ENCODE measurements at places on chromosomes 16 and 17.
A peak's percentile ranks its signal among the peaks of the same experiment; 100 is the strongest.

DNA sequence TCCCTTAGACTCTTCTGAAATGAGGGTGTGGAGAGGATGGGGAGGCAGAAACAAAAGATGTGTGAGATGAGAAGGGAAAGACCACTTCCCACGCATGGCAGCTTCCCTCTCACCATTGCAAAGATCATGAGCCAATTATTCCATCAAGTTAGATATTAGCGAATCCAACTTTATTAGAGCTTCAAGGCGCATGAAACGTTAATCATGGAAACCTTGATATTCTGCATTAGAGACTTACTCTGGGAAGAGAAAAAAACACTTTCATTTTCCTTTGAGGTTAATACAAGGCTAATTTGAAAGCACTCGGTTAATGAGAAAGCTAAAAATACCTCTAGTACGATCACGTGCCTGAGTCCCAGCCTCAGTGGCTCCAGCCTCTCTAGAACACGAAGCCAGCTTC is 220.6 kb upstream of the RPL38 start:
- DNase-seq: no peak

DNA sequence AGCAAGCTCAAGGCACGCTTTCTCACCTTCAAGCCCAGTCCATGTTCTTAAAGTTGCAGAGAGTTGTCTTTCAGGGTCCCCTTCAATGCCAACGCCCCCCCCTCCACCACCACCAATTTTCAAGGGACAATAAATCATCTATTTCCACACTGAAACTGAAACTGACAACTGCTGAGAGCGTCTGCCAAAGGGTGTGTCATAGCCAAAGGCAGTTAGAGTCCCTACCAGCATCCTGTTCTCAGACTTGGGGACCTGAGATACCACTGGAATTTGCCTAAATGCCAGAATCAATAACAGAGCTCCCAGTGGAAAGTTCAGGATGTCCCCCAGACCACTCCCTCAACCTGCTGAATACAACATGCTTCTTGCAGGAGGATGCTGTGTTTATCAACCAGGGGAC is 133.2 kb upstream of the SOX9 start:
- no peak for DNase-seq

DNA sequence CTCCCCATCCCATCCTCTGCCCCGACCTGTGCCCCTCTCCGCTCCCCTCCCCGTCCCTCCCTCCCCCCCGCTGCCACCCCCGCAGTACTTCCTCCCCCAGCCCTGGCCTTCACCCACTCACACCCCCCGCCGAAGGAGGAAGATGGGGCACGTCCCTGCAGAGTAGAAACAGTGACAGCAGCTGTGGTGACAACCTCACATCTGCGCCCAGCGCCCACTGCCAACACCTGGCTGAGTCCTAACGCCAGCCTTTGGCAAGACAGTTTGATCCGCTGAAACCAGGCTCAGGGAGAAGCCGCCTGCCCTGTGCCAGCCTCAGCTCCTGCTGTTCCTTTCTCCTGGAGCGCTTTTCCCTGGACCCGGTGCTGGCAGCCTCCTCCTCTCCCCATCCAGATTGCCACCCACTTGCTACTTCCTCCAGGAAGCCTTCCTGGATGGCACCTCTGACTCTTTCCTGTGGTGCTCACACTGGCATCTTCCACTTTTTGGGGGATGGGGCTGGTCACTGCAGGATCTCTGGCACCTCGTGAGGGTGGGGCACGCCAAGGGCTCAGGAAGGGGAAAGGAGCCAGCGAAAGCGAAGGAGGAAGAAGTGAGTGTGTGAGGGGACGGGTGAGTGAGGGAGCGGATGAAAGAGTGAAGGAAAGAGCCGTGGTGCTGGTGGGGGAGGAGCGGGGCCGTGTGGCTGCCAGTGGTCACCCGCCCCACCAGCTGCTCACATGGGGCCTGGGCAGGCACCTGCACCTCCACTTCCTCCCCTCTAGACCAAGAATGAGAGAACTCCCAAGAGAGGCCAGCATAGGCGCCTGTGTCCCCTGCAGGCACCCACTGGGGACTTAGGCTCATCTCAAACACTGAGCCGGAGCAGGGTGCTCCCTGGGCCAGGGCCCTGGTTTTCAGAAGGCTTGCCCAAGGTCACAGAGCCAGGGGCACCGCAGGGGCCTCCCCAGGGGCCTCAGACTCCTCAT is 27.0 kb downstream of the ZFPM1 start:
- DNase-seq: no peak

- no peak for DNase-seq
Measured at GRCh38 chr16:85565801-85566526, 47.2 kb upstream of the GSE1 start.

- DNase-seq: no peak
Measured at GRCh38 chr16:74451951-74452758, 30.9 kb upstream of the CLEC18B start.

- DNase-seq: no peak
Measured at GRCh38 chr17:902463-902862, 77.1 kb downstream of the NXN start.

DNA sequence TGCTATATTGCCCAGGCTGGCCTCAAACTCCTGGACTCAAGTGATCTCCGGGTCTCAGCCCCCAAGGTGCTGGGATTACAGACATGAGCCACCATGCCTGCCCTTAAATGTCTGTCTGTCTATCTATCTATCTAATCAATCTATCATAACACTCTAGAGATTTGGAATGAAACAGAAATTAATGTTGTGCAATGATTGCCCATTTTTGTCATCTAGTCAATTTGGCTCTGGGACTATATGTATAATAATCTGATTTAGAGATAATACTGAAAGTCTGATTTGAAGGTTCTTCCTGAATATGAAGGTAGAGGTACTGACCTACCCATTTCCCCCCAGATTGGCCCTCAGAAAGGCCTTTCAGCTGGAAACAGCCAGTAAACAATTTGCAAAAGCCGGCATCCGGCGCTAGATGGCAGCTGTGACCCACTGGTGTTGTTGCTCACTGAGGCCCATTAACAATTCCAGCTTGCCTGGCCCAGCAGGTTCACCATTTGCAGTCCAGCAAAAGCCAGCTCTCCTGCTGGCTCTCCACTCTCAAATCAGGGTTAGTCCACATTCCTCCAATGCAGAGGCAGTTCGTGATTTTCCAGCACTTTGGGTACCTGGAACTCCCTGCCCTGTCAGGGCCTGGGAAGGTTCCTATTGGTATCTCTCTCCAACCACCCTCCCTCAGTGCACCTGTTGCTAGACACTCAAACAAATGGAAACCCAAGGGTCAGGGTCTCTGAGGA is 22.9 kb upstream of the C16orf87 start:
- peak; percentile 75 for DNase-seq

DNA sequence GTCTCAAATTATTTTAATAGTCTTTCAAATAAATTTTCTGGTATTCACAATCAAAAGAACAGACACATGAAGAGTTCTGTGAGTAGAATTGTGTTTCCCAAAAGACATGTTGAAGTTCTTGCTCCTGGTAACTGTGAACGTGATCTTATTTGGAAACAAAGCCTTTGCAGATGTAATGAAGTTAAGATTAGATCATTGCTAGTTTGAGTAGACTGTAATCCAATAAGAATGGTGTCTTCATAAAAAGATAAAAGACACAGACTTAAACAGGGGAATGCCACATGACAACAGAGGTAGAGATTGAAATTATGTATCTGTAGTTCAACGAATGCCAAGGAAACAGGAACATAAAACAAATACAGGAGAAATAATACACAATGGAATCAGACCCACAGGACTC is 357.4 kb upstream of the CA10 start:
- no peak for DNase-seq

- no peak for DNase-seq
Measured at GRCh38 chr16:84800158-84800978, 19.4 kb upstream of the CRISPLD2 start.

DNA sequence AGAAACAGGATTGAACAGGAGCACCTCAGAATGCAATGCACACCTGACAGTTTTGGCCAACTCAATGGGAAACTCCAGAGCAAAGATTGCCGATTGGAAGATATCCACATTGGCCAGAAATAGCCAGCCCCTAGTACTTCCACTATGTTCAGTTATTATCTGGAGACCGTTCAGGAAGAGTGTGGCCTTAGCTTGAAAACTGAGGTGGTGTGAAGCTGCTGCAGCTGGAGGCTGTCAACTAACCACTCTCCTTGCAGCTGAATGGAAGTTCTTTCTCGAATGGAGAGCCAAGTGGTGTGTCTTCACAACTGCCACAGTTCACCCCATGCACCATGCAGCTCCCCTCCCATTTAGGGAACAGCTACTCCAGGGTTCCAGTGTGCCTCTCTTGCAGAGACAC is 61.9 kb upstream of the DHX40 start:
- no peak for DNase-seq

- DNase-seq: no peak
Measured at GRCh38 chr17:60720763-60721531, 43.3 kb downstream of the BCAS3 start.

DNA sequence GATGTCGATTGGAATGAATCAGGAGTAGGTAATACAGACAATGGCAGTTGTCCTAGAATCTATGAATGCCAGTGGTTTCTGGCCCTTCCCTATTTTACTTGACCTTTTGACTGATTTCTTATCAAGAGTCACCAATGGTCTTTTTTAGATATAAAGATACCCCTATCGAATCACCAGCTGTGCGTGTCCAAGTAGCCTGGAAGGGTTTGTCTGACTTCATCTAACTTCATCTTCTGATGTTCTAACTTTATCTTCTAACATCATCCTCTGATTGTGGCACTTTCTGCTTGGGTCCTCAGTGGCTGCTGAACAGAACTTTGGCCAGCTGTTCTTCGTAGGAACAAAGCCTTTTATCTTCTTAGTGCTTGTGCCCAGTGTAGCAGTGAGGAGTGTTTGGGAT is 129.7 kb downstream of the MSI2 start:
- DNase-seq: no peak

DNA sequence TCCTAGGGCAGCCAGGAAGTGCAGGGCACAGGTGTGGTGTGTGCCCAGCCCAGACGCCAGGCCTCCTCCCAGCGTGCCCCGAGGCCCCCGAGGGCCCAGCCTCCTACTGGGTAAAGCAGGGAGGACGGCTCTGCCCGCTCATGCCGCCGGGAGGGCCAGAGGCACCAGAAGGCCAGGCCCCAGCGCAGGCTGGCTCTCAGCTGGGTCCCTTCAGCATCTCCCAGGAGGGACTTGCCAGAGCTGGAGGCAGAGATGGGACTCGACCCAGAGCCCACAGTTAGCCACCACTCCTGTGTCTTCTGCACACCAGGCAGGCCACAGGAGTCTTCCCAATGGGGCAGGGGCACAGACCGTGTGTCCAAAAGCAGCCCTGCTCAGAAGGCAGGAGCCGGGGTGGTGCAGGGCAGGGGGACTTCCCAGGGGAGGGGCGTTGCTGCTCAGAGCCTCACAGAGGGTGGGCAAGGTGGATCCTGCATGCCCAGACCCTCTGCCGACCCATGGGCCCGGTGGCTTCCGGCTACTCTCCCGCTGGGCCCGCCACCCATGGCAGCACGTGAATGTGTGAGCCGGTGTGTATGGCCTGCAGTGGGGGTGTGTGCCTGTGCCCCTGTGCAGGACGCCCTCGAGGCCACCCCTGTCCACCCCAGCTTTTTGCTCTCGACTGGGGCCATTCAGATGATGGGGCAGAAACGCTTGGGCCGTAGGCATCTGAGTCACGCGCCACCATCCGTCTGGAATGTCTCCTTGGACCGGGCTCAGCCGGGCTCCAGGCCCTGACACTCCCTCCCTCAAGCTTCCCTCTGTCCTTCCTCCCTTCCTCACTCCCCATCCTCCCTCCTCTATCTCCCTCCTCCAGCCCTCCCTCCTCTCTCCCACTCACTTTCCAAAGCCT is 5.7 kb upstream of the ZNF469 start:
- DNase-seq: no peak

- DNase-seq: no peak
Measured at GRCh38 chr16:52308051-52308450, 238.9 kb downstream of the TOX3 start.

DNA sequence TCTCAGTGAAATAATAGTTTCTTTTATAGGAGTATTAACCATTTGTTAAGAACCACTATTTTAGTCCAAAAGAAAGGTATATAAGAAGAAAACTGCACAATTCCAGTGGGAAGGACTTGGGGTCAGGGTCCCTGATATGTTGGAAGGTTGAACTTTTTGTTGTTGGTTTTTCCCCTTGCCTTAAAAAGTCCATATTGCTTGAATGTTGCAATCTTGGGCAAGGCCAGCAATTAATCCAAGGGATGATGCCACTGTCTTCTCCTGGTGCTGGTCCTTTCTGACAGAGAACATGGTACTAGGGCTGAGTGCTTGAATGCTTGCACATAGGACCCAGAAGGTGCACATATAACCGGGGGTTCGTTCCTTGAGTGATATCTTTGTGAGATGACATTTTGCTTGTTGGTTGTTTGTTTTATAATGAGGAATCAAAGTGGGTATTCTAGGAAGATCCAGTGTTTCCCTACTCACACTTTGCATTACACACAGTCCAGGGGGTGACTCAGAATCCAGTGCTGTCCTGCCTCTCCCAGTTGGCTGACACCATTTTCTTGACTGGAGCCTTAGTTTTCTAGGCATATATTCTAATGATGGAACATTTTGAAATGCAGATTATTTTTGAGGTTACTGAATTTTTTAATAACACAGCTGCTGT is 54.9 kb downstream of the SIAH1 start:
- DNase-seq: no peak

- DNase-seq: no peak
Measured at GRCh38 chr16:54128629-54129234, 157.9 kb downstream of the IRX3 start.

DNA sequence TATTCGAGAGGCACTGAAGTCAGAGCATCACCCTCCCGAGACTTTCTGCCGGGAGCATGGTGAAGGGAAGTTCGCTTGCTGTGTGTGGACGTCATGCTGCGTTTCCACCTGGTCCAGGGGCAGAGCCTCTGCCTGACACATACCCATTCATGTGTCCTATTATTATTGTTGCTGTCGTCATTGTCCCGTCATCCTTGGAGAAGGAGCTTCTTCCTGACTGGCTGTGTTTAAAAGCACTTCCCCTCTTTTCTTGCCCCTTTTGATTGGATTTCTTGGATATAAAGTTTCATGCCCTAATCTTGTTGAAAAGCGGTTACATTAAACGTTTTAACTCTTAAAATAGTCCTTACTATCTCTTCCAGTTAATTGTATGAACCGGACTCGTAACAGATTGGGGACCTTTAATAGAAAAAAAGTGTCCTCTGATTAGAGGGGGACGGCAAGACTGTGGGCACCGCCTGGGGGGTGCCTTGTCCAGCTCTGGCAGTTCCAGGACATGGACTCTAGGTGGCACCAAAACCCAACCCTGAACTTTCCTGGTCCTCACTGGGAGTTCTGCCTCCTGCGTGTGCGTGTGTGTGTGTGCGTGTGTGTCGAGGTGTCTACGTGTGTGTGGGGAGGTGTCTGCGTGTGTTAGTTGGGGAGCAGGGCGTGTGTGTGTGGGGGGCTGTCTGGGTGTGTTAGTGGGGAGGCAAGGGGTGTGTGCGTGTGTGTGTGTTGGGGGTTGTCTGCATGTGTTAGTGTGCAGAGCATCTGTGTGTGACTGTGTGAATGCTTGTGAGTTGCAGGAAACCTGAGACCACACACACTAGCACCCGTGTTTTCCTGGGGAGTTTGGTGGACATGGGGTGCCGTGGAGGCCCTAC is 133.3 kb upstream of the CIBAR2 start:
- no peak for DNase-seq

GRCh38 chr17:47620503-47621245 is 29.0 kb upstream of the KPNB1 start:
- no peak for DNase-seq

- DNase-seq: no peak
Measured at GRCh38 chr16:54236773-54237172, 49.8 kb downstream of the IRX3 start.

- DNase-seq: no peak
Measured at GRCh38 chr16:27514806-27515205, 34.9 kb downstream of the GTF3C1 start.

GRCh38 chr16:66093191-66093590 is 273.3 kb upstream of the CDH5 start:
- DNase-seq: no peak
